Activated CD4-positive, alpha-beta T cell treated with anti-CD3 and anti-CD28 coated beads, Interleukin-2, amount 10 ng/mL, durations not matched to agents 24 days and 14 days (primary cell): ENCODE measurements at places on chromosomes 1 and 21. TPM values are rescaled to one million over a fixed set of nuclear protein-coding genes. Genes with fewer than 3 reads are reported as not detected.

Gene OR10J1
- not detected in 2 replicates for total RNA-seq

- H3K27ac ChIP-seq, result no peak overlapping the region
- peaks cover 6% of the 10 kb centered on the region for H3K4me1 ChIP-seq
- H3K36me3 ChIP-seq, result no peaks in the 10 kb centered on the region
Measured at GRCh38 chr1:82152356-82153271, 351.9 kb downstream of the ADGRL2 start.

Gene KAZN
- 1.1 TPM in 2 replicates for total RNA-seq

- no peaks in the 10 kb centered on the region for H3K27me3 ChIP-seq
- H3K27ac ChIP-seq, result no peak overlapping the region
- no peaks in the 10 kb centered on the region for H3K4me1 ChIP-seq
- no peaks in the 10 kb centered on the region for H3K36me3 ChIP-seq
Measured at GRCh38 chr1:195597891-195598290, 1010.3 kb downstream of the KCNT2 start.

DNA sequence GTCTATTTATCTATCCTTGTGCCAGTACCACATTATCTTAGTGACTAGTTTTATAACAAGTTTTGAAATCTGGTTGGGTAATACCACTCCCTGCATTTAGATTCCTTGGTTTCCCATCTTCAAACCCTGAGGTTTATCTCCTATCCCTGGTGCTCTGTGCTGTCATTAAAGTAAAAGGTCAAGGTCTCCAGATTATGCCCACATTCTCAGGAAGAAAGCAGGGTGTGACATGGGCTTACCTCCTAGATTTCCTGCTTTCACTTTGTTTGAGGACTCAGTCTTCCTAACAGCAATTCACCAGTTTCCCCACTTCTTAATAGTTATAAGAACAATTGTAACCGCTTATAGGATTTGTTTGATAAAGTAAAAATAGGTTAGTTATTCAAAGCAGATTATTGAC is 86.0 kb downstream of the CACHD1 start:
- H3K27me3 ChIP-seq, result peaks cover 41% of the 10 kb centered on the region
- no peaks in the 10 kb centered on the region for H3K36me3 ChIP-seq
- H3K4me3 ChIP-seq, result no peak overlapping the region
- no peak overlapping the region for H3K27ac ChIP-seq
- peaks cover 4% of the 10 kb centered on the region for H3K4me1 ChIP-seq

Gene TCEA3
- total RNA-seq, result 6.7 and 7.8 TPM in 2 replicates

GRCh38 chr1:44531785-44532566 is 126.9 kb downstream of the RNF220 start:
- peaks cover 7% of the 10 kb centered on the region for H3K4me1 ChIP-seq
- H3K27me3 ChIP-seq, result peaks cover 17% of the 10 kb centered on the region
- H3K4me3 ChIP-seq, result no peak overlapping the region
- H3K27ac ChIP-seq, result no peak overlapping the region
